Ureter (tissue), 1 donor: ENCODE measurements at places on chromosomes 5 and 9. TPM values are rescaled to one million over a fixed set of nuclear protein-coding genes. Genes with fewer than 3 reads are reported as not detected.

- peak; percentile 93 for DNase-seq
Measured at GRCh38 chr5:172417983-172418630, 36.2 kb downstream of the SH3PXD2B start.

GRCh38 chr9:99024959-99025358 lies 80.0 kb upstream of the TGFBR1 start:
- peak; percentile 14 for DNase-seq

DNA sequence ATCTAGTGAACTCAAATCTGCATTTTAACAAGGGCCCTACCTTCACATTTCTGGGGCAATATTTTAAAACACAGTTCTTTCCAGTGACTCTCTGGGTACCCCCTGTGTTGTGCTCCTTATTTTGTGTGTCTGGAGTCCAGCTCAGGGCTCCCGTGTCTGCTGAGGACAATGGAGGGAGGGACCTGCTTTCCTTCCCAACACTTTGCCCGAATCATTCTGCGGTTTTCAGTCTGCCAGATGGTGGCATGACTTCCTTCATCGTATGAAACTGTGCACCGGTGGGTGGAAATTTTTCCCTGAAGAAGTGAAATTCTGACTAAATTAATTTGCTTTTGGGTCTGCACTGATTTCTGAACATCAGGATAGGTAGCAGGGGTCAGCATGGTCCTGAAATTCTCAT lies 153.6 kb upstream of the CD180 start:
- DNase-seq, result no peak

DNA sequence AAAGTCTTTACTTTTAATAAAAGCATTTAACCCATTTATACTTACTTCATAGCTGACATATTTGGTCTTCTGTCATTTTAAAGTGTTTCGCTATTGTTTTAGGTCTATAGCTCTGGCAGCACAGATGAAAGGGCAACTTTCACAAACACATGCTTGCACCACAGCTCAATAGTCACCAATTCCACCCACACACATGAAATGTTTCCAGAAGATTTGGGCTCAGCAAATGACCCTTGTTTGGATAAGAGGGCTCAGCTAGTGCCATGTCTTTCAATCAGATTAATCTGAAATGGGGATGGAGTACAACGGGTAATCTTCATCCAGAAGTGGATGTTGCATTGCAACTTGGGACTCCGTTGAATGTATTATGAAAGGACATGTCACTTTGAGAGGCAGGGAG lies 176.0 kb downstream of the FGF18 start:
- DNase-seq, result no peak

GRCh38 chr5:30878746-30879145 lies 314.7 kb upstream of the CDH6 start:
- DNase-seq, result no peak

The AGXT2 gene
- total RNA-seq, result not detected

The C9orf152 gene
- 6.7 TPM for total RNA-seq

The OTP gene
- not detected for total RNA-seq
